ENCODE measurements at places on chromosomes 11 and 22.

DNA sequence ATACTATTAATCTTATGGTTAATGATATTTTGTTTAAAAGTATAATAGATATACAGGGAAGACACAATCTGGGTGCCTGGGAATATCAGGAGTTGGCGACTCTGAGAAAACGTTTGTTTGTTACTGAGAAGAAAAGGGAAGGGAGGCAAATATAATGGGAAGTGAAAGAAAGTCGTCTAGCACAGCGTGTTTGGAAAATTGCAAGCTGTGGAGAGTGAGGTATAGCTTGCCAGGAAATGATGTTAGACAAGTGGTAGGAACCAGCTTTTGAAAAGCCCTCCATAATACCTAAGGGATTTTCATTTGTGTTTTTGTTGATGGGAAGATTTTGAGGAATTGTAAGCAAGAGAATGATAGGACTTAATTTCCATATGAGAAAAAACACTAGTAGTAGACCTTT lies 322.2 kb downstream of the LUZP2 start:
- H3K4me1 ChIP-seq: peaks cover 11% of the 10 kb centered on the region
- H3K27me3 ChIP-seq: no peaks in the 10 kb centered on the region
- H3K4me3 ChIP-seq: no peak overlapping the region

GRCh38 chr11:34886609-34887008 lies 29.6 kb downstream of the APIP start:
- H3K27me3 ChIP-seq: no peaks in the 10 kb centered on the region
- H3K4me3 ChIP-seq: no peak overlapping the region
- no peak for DNase-seq
- H3K4me1 ChIP-seq: no peaks in the 10 kb centered on the region
- H3K27ac ChIP-seq: no peak overlapping the region
- peaks cover 25% of the 10 kb centered on the region for H3K36me3 ChIP-seq

- H3K4me1 ChIP-seq: no peaks in the 10 kb centered on the region
- no peak overlapping the region for H3K4me3 ChIP-seq
- DNase-seq: peak; percentile 31
Measured at GRCh38 chr22:48757581-48757980, 1070.1 kb downstream of the BRD1 start.

GRCh38 chr11:12032968-12033367 lies 24.5 kb upstream of the DKK3 start:
- no peak for DNase-seq
- H3K27ac ChIP-seq: no peak overlapping the region
- H3K4me3 ChIP-seq: no peak overlapping the region
- no peaks in the 10 kb centered on the region for H3K27me3 ChIP-seq
- no peaks in the 10 kb centered on the region for H3K36me3 ChIP-seq

DNA sequence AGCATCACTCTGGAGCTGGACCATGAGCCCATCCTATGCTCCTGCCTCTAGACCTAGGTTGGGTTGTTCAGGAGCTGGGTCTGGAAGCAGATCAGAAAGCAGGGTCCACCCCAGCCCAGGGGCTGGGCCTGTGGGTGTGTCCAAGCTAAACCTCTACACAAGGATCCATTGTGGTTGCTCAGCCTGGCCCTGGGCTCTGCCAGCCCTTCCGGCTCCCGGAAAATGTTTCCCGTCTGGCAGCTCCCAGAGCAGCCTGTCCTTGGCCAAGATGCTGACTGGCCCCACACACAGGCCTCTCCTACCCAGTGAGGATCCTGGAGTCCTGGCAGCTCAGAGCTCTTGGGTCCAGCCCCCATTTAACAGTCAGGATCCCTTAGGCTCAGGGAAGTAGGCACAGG lies 35.3 kb upstream of the FCHSD2 start:
- H3K4me3 ChIP-seq: no peak overlapping the region
- H3K36me3 ChIP-seq: no peaks in the 10 kb centered on the region
- no peak for DNase-seq
- H3K27ac ChIP-seq: no peak overlapping the region
- H3K4me1 ChIP-seq: peaks cover 12% of the 10 kb centered on the region

GRCh38 chr11:11379661-11380060 lies 26.6 kb upstream of the CSNK2A3 start:
- no peaks in the 10 kb centered on the region for H3K36me3 ChIP-seq
- H3K27me3 ChIP-seq: peaks cover 4% of the 10 kb centered on the region
- no peak overlapping the region for H3K4me3 ChIP-seq
- DNase-seq: no peak
- H3K4me1 ChIP-seq: no peaks in the 10 kb centered on the region

Data from mesothelial cell of epicardium (in vitro differentiated cells).